Karpas-422 (cell line): ENCODE measurements at places on chromosomes 13 and 19. TPM values are rescaled to one million over a fixed set of nuclear protein-coding genes. Genes with fewer than 3 reads are reported as not detected.
A peak's percentile ranks its signal among the peaks of the same experiment; 100 is the strongest.

Gene GPR4
- total RNA-seq: 0.26 and 0.83 TPM in 2 replicates

Gene F10
- total RNA-seq: not detected in 2 replicates

Gene CYP4F8
- total RNA-seq: not detected in 2 replicates

Gene NCR1
- not detected in 2 replicates for total RNA-seq

Gene JAK3
- total RNA-seq: 5.7 and 9.5 TPM in 2 replicates

Gene PCDH9
- total RNA-seq: 3.7 and 5.8 TPM in 2 replicates

GRCh38 chr19:50030937-50031336, 5.1 kb downstream of the ZNF473 start:
- DNase-seq: no peak

GRCh38 chr13:70188567-70188966, 80.3 kb upstream of the KLHL1 start:
- DNase-seq: no peak

- DNase-seq: no peak
These were observed 156.8 kb downstream of the FLT1 start for GRCh38 chr13:28338006-28338574.

DNA sequence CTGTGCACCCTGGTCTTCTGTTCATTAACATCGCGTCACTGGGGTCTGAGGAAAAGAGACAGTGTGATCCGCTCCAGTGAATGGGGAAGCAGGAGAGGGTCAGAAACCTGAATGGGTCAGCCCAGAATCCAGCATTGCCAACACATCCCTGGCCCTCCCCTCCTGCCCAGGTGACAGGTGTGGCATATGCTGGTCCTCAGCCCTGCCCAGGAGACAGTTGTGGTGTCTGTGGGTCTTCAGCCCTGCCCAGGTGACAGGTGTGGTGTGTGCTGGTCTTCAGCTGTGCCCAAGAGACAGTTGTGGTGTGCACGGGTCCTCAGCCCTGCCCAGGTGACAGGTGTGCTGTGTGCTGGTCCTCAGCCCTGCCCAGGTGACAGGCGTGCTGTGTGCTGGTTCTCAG, 8.0 kb downstream of the TFDP1 start:
- DNase-seq: no peak

GRCh38 chr13:36430247-36431203, 1.8 kb upstream of the CCNA1 start:
- DNase-seq: no peak

DNA sequence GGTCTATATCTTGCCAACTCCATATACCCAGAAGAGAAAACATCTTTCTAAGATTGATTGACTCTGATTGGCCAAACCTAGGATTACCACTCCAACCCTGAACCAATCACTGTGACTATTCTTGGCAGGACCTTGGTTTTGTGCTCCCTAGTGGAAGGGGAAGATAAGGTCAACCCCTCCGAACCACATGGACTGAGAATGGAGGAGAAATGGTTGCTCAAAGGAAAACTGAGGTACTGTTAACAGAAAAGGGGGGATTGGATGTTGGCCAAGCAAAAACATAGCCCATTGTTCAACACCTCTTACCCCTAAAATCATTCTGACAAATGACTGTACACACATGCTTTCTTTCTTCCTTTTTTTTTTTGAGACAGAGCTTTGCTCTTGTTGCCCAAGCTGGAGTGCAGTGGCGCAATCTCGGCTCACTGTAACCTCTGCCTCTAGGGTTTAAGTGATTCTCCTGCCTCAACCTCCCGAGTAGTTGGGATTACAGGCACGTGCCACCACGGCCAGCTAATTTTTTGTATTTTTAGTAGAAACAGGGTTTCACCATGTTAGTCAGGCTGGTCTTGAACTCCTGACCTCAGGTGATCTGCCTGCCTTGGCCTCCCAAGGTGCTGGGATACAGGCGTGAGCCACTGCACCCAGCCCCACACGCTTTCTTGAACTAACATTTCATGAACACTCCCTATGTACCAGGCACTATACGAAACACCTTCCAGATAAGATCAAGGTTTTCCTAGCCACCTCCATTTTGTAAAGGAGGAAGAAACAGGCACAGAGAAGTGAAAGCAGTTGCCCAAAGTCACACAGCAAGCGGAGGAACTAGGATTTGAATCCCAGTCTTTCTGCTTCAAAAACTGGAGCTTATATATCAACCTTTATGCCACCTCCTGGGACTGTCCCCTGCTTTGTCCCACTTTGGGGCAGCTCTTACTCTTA, 6.5 kb downstream of the MEIOSIN start:
- DNase-seq: peak; percentile 64

DNA sequence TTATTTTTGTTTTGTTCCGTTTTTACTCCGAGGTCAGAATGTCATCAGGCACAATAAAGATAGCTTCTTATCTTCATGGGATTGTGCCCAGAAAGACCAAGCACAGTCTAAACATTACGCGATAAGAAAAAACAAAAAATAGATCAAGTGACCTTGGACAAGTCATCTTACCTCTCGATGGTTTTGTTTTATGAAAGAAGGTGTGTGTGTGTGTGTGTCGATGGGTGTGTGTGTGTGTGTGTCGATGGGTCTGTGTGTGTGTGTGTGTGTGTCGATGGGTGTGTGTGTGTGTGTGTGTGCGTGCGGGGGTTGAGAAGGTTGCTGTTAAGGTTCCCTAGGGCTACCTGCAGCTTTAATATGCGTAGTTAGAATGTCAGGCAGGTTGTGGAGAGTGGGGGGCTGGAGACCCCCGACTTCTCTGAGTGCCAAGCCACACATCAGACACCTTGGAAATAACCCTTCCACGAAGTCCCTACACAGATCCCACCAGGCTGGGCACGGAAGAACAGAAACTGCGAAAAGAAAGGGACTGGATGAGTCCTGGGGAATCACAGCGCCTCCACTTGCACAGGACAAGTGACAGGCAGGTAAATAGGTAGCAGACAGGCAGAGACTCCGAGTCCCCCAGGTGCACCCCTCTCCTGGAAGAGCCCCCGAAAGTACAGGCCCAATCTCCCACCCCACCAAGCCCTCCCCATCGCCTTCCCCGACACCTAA, 458 bp upstream of the ATP8A2 start:
- no peak for DNase-seq

DNA sequence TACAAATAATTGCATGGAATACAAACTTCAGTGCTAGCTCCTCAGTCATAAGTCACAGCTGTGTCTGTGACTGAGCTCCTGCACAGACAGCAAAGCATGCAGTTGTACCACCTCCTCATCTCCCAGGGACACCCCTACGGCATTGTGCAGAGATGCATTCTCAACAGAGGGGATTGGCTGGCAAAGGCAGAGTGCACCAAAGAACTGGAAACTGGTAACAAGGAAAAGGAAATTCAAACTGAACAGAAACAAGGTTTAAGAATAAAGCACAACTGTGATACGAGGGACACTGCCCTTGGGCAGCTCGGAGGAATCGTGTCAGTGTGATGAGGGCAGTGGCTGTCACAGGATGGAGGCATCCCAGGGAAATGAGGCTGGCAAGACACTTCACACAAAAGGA, 126.1 kb upstream of the SOX1 start:
- DNase-seq: no peak

- DNase-seq: no peak
These were observed 904.5 kb downstream of the SLITRK6 start for GRCh38 chr13:84894749-84895148.

- no peak for DNase-seq
These were observed 82.6 kb downstream of the WDFY2 start for GRCh38 chr13:51666839-51667238.

- DNase-seq: no peak
These were observed 22.2 kb upstream of the SPRYD7 start for GRCh38 chr13:49958321-49958720.
